Psoas muscle (tissue), 8 donors: ENCODE measurements at places on chromosomes 11 and 22. TPM values are rescaled to one million over a fixed set of nuclear protein-coding genes. Genes with fewer than 3 reads are reported as not detected.
A peak's percentile ranks its signal among the peaks of the same experiment; 100 is the strongest.

- no peaks in the 10 kb centered on the region for H3K36me3 ChIP-seq
- no peaks in the 10 kb centered on the region for H3K4me1 ChIP-seq
- H3K27me3 ChIP-seq: no peaks in the 10 kb centered on the region
- H3K27ac ChIP-seq: no peak overlapping the region
- DNase-seq: no peak
Observed at GRCh38 chr22:17098379-17098819, 13.6 kb downstream of the IL17RA start.

DNA sequence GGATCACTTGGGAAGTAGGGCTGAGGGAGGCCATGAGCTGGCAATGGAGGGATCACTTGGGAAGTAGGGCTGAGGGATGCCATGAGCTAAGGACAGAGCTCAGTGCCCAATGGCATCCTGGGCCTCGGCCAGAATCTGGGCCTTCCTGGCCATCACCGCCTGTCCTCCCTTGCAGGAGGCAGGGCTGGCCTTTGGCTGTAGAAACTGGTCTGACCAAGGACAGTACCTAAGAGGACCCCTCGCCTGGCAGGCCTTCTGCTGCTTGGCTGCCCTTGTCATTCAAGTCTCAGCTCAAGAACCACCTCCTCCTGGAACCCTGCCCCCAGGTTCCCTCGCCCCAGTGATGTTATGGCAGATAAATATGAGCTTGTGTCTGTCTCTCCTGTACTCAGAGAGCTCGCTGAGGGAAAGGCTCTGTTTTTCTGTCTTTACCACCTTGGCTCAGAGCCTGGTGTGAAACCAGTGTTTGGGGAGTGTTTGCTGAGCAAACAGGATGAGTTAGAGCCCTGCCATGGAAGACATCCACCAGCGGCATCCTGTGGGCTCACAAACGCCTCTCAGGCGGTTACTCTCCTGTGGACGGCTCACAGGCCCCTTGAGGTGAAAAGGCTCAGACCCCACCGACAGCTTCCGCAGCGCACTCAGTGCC is 19.3 kb upstream of the RASL10A start:
- DNase-seq: no peak
- peaks cover 58% of the 10 kb centered on the region for H3K36me3 ChIP-seq
- no peak overlapping the region for H3K4me3 ChIP-seq
- H3K27ac ChIP-seq: no peak overlapping the region

DNA sequence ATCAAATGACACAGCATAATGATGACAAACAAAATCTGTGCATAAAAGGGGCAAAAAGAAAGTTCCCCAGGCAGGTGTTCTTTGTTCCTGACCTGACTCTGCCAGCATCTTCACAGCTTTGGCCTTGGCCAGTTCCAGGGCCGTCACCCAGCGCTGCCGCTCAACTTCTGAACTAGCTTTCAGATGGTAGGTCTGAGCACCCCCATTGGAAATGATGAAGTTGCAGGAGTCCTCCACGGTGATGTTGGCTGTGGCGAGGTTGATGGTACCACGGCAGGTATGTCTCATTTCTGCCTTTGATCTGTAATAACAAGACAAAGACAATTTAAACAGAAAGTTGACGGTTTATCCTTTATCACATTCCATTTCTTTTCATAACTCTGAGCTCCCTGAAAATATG is 5.3 kb downstream of the OSBP start:
- DNase-seq: no peak
- peak overlapping the region; percentile 98 for H3K27ac ChIP-seq
- H3K36me3 ChIP-seq: peaks cover 53% of the 10 kb centered on the region

GRCh38 chr11:61539006-61539405 is 30.5 kb downstream of the LRRC10B start:
- H3K36me3 ChIP-seq: no peaks in the 10 kb centered on the region
- DNase-seq: no peak
- no peak overlapping the region for H3K4me3 ChIP-seq
- peaks cover 15% of the 10 kb centered on the region for H3K27me3 ChIP-seq

GRCh38 chr11:109046284-109046992 is 375.6 kb upstream of the C11orf87 start:
- H3K36me3 ChIP-seq: no peaks in the 10 kb centered on the region
- no peak for DNase-seq

DNA sequence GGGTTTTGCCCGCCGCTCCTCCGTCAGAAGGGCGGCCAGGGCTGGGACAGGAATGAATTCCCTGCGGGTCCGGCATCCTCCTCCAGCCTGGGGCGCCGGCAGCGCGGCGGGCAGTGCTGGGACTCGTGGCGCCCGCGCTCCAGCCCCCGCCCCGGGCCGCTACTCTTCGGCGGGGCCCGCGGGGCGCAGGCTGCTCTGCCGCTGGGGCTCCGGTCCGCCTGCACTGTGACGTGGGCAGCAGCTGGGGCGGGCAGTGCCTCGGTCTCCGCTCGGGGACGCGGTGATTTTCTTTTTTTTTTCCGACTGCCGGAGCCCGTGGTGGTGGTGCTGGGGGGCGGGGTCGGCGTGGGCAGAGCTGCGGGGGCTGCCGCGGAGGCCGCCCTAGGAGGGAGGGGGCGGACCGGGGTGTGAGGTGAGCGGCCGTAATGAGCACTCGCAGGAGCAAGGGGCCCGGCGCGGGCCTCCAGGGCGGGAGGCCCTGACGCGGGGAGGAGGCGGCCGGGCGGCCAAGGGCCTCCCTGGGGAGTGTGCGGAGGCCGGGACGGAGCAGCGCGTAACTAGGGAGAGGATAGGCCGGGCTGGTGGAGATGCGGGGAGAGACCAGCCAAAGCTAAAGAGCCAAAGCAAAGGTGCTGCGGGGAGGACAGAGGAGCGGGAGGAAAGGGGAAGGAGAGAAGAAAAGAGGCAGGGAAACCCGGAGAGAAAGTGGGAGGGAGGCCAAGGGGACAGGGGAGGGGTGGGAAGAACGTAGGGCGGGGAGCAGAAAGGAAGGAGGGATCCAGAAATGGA is 73.3 kb upstream of the ZBED5 start:
- no peaks in the 10 kb centered on the region for H3K27me3 ChIP-seq
- H3K27ac ChIP-seq: peak overlapping the region; percentile 88
- DNase-seq: peak; percentile 75
- H3K4me1 ChIP-seq: peaks cover 4% of the 10 kb centered on the region
- H3K4me3 ChIP-seq: peak overlapping the region; percentile 74
- H3K36me3 ChIP-seq: no peaks in the 10 kb centered on the region

- peaks cover 65% of the 10 kb centered on the region for H3K36me3 ChIP-seq
- no peaks in the 10 kb centered on the region for H3K4me1 ChIP-seq
- no peak overlapping the region for H3K4me3 ChIP-seq
- no peak for DNase-seq
- H3K27ac ChIP-seq: no peak overlapping the region
Observed at GRCh38 chr11:117384045-117384444, 56.4 kb downstream of the CEP164 start.

DNA sequence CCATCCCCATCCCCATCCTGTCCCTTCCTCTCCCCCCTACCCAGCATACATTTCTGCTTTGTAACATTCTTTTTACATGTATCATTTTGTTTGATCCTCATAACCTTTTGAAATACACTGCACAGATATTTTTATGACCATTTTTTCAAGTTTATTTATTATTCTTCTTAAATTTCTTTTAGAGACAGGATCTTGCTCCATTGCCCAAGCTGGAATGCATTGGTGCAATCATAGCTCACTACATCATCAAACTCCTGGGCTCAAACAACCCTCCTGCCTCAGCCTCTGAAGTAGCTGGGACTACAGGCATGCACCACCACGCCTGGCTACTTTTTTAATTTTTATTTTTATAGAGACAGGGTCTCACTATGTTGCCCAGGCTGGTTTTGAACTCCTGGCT is 99.4 kb upstream of the AKIP1 start:
- peaks cover 31% of the 10 kb centered on the region for H3K4me1 ChIP-seq
- H3K4me3 ChIP-seq: peak overlapping the region; percentile 73
- peak overlapping the region; percentile 77 for H3K27ac ChIP-seq
- DNase-seq: no peak
- H3K27me3 ChIP-seq: no peaks in the 10 kb centered on the region

DNA sequence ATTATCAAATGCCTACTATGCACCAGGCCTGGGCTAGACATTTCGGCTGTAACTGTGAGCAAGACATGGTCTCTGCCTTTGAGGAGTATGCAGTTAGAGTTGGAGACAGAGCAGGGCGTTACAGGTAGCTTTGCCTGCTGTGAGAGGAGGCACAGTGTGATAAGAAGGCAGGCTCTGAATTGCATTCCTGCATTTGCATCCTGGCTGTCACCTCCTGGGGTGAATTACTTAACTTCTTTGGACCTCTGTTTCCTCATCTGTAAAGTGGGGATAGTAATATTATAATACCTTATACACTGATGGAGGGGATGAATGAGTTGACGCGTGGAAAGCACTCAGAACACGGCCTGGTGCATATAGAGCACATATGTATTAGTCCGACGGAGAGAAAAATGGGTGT is 118.1 kb upstream of the ARHGAP20 start:
- no peaks in the 10 kb centered on the region for H3K4me1 ChIP-seq
- no peak overlapping the region for H3K4me3 ChIP-seq
- no peak for DNase-seq
- H3K27me3 ChIP-seq: no peaks in the 10 kb centered on the region
- no peak overlapping the region for H3K27ac ChIP-seq

GRCh38 chr11:74123008-74123448 is 47.8 kb downstream of the C2CD3 start:
- H3K36me3 ChIP-seq: peaks cover 24% of the 10 kb centered on the region
- H3K4me1 ChIP-seq: no peaks in the 10 kb centered on the region
- no peak overlapping the region for H3K4me3 ChIP-seq
- no peaks in the 10 kb centered on the region for H3K27me3 ChIP-seq
- no peak for DNase-seq

DNA sequence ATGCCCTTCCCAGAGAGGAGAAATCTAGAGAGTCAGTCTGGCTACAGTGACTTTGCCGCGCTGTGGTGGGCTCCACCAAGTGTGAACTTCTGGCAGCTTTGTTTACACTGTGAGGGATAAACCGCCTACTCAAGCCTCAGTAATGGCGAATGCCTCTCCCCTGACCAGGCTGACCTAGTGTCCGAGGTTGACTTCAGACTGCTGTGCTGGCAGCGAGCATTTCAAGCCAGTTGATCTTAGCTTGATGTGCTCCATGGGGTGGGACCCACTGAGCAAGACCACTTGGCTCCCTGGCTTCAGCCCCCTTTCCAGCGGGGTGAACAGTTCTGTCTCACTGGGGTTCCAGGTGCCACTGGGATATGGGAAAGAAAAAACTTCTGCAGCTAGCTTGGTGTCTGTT is 38.6 kb upstream of the PTH start:
- no peaks in the 10 kb centered on the region for H3K4me1 ChIP-seq
- DNase-seq: no peak
- H3K36me3 ChIP-seq: no peaks in the 10 kb centered on the region
- H3K4me3 ChIP-seq: no peak overlapping the region
- H3K27ac ChIP-seq: no peak overlapping the region
- H3K27me3 ChIP-seq: no peaks in the 10 kb centered on the region

- H3K27ac ChIP-seq: no peak overlapping the region
- no peaks in the 10 kb centered on the region for H3K27me3 ChIP-seq
- H3K4me1 ChIP-seq: no peaks in the 10 kb centered on the region
- H3K4me3 ChIP-seq: no peak overlapping the region
- DNase-seq: no peak
Observed at GRCh38 chr11:6674862-6675261, 8.3 kb downstream of the MRPL17 start.

Gene PAFAH1B2
- total RNA-seq: 30.8 TPM

Gene RTN4RL2
- 0.89 TPM for total RNA-seq

Gene PLAAT5
- total RNA-seq: 0.38 TPM

Gene OR52E8
- not detected for total RNA-seq

Gene B3GAT1
- not detected for total RNA-seq
